NCI-H1417 treated with DMSO at 0.1 percent for 48 hours (cell line): ENCODE measurements at places on chromosomes 13 and 19.

DNA sequence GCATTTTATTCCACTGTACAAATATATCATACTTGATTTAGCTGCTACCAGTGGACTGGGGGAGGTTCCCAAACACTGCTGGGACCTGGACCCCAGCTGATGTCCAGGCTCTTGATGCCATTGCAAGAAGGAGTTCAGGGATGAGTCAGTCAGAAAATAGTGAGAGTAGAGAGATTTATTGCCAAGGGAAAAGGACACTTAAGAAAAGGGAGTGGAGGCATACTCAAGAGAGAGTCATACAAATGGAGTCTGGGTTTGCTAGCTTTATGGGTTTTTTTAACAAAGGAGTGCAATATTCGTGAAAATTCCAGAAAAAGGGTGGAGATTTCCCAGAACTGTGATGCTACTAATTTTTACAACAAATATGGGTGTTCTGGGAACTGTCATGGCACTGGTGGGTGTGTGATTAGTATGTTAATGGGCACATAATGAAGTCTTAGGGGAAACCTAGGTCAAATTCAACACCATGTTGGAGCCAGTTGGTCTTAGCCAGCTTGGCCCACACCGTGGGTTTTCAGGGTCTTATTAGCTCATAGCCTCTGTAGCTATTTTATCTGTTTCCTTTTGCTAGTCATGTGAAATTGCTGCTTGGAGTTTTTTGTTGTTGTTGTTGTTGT, 36.2 kb downstream of the GPC6 start:
- no peak for DNase-seq

- no peak for DNase-seq
Observed at GRCh38 chr19:44278181-44278690, 18.6 kb downstream of the ZNF233 start.

DNA sequence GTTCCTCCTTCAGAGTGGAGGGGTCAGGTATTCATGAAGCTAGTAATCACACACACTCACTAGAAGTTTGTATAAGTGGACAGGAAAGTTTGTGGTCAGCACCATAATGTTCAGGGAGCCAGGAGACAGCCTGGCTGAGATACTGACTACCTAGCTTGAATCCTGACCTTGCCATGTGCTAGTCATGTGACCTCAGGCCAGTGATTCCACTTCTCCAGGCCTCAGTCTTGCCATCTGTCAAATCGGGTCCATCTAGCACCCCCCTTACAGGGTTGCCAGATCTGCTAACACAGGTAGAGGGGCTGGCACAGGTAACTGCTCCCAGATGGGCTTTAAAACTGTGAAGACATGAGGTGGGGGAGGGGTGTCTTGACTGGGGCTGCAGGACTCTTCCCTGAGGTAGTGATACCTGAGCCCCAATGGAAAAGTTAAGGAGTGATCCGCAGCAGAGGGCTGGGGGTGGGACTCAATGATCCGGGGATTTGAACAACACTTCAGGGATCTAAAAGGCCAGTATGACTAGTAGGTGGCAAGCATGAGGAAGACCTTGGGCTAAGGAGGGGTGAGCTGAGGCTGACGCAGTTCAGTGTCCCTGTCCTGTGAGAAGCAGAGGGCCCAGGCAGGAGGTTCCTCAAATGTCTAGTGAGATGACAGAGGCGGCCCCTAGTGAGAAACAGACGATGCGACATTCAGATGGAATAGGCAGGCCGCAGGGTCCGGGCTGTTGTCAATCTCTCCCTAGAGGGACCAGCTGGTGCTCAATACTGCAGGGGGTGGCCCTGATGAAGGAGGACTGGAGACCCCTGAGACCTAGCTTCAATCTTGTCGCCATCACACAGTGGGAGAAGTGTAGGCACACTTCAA, 8.5 kb downstream of the ACTMAP start:
- DNase-seq: no peak

DNA sequence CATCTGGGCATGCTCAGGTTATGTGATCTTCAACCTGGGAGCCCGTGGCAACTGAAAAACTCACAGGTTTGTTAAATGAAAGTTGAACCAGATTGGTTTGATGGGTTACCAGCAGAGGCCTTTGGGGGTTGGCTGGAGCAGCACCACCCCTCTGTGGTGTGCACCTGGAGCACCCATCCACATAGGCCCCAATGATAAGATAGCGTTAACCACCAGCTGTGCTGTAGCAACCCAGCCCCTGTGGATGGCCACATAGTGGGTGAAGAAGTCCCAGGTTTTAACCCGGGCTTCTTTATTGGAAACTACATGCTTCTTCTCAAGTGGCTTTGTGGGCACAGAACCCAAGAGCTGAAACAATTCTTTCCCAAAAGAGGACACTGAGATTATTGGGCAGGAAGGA, 22.6 kb upstream of the MTIF3 start:
- DNase-seq: no peak

GRCh38 chr19:29411113-29411581, 114.6 kb upstream of the VSTM2B start:
- DNase-seq: no peak

GRCh38 chr19:43353606-43354304, at the start of gene CD177:
TSS of gene CD177 (plus strand) at chr19:43353686. CDS start at chr19:43353715, 29 bp downstream.
- no peak for DNase-seq

GRCh38 chr13:45537516-45537915, 72.8 kb downstream of the COG3 start:
- DNase-seq: no peak

DNA sequence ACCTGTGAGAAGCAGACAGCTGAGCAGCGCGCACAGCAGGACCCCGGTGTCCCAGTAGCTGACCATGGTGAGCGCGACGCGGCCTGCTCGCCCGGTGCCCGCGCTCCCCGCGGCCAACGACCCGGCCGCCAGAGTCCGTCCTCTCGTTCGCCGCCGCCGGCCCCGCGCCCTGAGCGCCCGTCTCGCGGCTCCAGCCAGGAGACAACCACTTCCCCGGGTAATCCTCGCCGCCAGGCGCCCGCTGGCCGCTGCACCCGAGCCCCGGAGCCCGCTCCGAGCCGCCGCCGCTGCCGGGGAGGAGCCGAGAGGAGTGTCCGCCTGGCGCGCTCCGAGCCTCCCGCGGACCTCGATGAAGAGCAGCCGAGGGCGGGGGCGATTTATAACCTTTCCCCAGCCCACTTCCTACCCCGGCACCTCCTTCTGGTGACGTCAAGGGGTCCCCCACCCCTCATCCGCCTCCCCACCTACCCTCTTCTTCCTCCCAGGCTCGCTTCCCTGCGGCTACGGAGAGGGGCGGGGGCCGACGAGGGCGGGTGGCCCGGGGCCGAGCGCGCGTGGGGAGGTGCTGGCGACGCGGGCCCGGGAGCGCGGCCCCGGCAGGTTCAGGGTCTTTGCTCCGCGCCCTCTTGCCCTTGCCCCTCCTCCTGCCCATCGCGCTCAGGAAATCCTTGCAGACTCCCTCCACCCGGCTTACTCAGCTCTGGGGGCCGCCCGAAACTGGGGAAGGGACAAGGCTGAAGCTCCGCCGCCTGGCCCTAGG, at the start of gene FLT1:
Gene FLT1, minus strand, starts transcription at position 351 of the 760 bp plus-strand sequence. Its CDS starts 285 bp downstream, at position 66.
- no peak for DNase-seq

DNA sequence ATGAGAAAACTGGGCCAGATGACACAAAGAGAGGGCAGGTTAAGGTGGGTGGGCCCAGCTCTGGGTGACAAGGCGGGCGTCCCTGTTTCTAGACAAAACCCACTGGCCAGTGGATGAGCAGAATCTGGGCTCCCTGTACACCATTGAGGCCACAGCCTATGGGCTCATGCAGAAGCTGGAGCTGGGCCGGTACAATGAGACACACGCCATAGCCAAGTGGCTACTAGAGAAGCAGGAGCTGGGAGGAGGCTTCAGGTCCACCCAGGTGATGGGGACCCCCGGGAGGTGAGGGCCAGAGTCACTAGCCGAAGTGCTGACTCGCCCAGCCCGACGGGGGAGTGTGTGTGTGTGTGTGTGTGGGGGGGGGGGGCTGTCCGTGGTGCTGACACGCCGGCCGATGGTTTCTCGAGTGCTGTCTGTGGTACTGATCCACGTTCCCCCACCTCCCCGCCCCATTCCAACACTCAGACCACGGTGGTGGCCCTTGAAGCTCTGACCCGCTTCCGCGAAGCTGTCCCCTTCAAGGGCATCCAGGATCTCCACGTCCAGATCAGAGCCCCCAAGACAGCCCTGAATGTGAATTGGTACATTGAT, 24.3 kb upstream of the SHFL start:
- no peak for DNase-seq

GRCh38 chr13:98944336-98944735, 33.5 kb downstream of the DOCK9 start:
- DNase-seq: no peak

DNA sequence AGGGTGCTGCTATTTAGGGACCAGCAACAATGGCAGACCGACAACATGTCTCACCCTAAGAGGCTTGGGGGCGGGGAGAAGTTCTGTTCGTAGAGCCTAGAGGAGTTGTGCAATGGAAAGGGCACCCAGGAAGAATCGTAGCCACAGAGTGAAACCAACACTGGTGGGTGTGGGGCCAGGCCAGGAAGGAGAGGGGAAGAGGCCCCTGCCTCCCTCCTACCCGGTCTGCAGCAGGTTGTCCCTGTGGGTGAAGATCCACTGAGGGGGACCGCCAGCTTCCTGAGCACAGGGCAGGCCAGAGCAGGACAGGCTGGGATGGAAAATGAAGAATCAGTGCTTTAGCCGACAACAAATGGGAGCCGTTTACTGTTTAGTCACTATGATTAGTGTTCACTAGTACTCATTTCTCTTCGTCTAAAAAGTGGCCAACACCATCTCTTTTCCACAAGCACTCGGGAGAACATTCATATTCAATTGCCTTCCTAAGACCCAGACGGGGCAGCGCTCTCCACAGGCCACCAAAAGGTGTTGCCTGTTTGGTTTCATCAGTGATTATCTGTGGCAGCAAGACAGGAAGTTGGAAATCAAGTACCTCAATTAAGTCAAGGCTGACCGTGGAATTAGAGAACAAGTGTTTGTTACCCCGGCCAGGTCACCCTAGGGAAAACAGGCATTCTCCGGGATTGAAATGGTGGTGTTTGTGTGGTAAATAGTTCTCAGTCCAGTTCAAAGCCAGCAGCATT, 1.1 kb upstream of the ATP11A start:
- DNase-seq: no peak

DNA sequence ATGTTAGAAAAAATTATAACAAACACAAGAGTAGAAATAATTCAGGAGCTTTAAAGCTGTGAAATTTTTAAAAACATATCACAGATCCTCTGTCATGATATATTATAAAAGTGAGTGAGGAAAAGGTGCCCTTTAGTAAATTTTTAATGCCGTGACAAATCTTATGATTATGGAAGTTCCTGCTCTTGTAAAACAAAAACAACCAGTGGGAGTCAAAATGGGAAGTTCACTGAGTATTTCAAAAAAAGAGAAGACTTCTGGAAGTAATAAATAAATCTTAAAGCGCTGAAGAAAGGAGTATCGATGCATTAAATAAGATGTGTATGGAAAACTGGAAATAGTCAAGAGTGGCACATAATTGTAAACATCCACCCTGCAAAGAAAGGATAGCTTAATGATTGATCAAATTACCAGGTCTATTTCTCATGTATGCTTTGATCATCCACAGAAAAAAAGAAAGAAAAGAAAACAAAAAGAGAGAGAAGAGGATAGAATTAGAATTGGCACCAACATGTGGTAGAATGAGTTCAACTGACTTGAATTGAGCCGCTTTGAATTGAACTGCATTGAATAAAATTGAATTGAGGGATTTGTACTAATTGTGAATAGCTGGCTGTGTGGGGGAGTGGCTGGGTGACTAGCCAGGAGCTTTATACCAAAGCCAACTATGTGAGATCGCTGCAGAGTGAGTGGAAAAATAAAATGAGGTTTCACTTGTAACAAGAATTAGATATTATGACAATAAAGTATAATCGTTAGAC, 647.6 kb upstream of the SPRY2 start:
- no peak for DNase-seq

GRCh38 chr19:16377521-16377920, 52.9 kb downstream of the KLF2 start:
- DNase-seq: no peak

GRCh38 chr19:23439623-23440022, 44.4 kb upstream of the ZNF91 start:
- no peak for DNase-seq

DNA sequence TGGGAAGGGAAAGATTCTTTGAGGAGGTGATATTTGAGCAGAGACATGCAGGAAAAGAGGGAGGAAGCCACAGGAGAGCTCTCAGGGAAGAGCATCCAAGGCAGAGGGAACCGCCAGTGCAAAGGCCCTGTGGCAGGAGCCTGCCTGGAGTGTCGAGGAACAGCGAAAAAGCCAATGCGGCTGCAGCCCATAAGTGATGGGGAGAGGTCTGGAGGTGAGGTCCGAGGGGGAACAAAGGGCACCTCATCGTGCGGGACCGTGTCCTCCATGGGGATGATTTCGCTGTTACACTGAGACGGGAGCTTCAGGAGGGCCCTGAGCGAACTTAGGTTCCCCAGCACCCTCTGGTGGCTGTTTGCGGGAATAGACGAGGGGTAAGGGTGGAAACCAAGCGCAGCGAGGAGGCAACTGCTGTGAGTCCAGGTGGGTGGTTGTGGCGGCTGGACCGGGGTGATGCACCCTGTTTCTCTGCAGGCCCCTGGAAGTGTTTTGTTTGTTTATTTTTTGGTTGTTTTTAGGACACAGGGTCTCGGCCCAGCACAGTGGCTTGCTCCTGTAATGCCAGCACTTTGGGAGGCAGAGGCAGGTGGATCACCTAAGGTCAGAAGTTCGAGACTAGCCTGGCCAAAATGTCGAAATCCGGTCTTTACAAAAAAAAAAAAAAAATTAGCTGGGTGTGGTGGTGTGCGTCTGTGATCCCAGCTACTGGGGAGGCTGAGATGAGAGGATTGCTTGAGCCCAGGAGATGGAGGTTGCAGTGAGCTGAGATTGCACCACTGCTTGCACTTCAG, 5.9 kb upstream of the EHD2 start:
- DNase-seq: no peak

- no peak for DNase-seq
Observed at GRCh38 chr13:43006893-43007631, 15.0 kb upstream of the EPSTI1 start.

DNA sequence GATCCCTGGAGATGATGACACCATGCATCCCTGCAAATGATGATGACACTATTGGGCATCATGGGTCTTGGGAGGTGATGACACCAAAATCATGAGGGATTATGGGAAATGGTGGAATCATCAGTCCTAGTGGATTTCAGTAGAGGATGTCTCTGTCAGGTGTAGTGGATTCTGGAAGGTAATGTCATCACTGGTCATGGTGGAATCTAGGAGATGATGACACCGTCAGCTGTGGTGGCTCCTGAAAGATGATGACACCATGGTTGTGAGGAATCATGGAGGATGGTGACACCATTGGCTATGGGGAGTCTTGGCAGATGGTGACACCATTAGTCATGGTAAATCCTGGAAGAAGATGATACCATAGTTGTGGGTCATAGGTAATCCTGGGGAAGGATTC, 11.9 kb downstream of the SHISA7 start:
- DNase-seq: no peak
